COR-L47 (cell line): ENCODE measurements at places on chromosomes 1 and 21.

- no peak for DNase-seq
These were observed 33.4 kb downstream of the TRABD2B start for GRCh38 chr1:47963568-47964358.

DNA sequence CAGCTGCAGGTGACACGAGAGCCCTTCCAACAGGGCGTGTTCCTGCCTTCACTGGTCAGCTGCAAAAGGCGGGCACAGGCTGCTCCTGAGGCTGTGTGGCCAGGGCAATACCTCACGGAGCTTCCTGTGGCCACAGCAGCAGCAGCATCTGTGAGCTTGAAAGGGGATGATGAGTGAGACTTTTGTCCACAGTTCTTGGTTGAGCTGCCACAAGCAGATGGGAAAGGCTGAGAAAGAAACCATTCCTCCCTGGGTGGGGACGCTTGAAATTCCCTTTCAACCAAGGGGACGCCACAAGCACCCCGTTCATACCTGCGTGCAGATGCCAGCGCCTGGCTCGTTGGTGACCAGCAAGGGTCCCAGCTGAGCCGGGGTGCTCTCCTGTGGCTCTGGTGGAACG, 37.6 kb downstream of the B3GALT5 start:
- DNase-seq: no peak

DNA sequence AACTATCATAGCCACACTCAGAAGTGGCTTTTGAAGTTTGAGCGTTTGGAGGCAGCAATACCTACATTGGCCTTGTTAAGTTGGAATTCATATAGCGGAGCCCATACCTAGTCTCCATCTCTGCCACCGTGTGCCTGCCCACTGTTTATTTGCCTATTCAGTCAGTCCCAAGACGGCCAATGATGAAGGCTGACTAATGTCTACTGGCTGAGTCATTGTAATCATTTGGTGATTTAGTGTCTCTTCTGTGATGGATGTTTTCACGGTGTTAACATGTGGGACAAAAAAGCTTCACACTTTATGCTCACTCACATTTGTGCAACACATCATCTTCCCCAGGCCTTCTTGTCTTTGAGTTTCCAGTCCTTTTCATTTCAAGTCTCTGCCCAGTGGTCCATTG, 92.6 kb upstream of the PBX1 start:
- no peak for DNase-seq

GRCh38 chr1:237570530-237570929, 320.2 kb downstream of the ZP4 start:
- DNase-seq: no peak

DNA sequence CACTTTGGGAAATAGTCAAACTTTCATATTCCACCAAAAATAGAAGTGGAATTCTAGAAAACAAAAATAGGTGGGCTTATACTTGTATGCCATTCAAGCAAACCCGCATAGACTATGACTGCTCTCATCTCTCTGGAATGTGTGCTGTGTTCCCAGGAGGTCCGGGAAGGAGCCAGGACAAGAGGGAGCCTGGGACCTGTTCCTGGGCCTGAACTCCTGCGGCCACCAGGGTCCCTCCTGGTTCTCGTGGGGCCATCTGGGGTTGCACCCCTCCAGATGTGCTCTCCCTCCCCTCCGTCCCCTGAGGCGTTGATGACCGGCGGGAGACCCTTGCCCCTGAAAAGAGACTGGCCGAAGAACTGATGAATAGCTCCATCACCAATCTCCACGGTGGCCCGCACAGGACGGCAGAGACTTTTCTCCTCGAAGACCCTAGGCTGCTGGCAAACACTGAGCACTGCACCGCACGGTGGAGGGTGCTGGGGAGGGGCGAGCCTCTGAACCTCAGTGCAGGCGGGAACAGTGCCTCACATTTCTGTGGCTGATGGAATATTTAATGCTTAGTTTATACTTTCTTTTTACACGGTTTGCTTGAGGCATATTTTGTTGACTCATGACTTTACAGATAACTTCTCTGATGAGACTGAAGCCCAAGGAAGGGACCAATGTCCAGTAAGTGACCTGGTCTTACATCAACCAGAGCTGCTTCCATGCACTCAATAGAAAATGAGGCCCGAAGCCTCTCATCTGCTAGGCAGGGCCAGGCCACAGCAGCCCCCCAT, 9.6 kb upstream of the ADARB1 start:
- DNase-seq: no peak
